ENCODE measurements at places on chromosomes 5 and 9. TPM values are rescaled to one million over a fixed set of nuclear protein-coding genes. Genes with fewer than 3 reads are reported as not detected.

DNA sequence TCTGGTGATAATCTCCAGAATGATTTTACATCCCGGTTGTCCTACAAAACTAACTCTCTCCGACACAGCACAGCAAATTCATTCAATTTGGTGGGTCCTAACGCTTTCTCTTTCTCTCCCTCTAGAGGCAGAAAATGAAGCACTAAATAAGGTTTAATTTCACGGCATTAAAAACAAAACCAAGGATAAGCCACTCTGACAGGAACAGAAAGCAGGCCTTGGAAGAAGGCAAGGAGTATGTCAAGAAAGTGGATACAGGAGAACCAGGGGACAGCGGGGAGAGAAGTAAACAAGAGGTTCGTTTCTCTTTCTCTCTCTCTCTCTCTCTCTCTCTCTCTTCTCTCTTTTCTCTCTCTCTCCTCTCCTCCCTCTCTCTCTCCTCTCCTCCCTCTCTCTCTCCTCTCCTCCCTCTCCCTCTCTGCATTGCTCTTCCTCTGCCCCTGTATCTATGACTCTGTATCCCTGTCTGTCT, 49.8 kb downstream of the EBF1 start:
- H3K4me3 ChIP-seq, result no peak overlapping the region
- no peaks in the 10 kb centered on the region for H3K36me3 ChIP-seq
- no peaks in the 10 kb centered on the region for H3K4me1 ChIP-seq
- no peak for DNase-seq

- DNase-seq, result no peak
- no peak overlapping the region for H3K27ac ChIP-seq
- H3K4me1 ChIP-seq, result no peaks in the 10 kb centered on the region
- no peak overlapping the region for H3K4me3 ChIP-seq
- no peaks in the 10 kb centered on the region for H3K36me3 ChIP-seq
Measured at GRCh38 chr9:29564564-29564963, 1991.3 kb upstream of the C9orf72 start.

GRCh38 chr9:6959270-6960000, 201.7 kb downstream of the KDM4C start:
- no peak overlapping the region for H3K27ac ChIP-seq
- no peak for DNase-seq
- H3K27me3 ChIP-seq, result no peaks in the 10 kb centered on the region
- no peaks in the 10 kb centered on the region for H3K4me1 ChIP-seq
- peaks cover 3% of the 10 kb centered on the region for H3K36me3 ChIP-seq

DNA sequence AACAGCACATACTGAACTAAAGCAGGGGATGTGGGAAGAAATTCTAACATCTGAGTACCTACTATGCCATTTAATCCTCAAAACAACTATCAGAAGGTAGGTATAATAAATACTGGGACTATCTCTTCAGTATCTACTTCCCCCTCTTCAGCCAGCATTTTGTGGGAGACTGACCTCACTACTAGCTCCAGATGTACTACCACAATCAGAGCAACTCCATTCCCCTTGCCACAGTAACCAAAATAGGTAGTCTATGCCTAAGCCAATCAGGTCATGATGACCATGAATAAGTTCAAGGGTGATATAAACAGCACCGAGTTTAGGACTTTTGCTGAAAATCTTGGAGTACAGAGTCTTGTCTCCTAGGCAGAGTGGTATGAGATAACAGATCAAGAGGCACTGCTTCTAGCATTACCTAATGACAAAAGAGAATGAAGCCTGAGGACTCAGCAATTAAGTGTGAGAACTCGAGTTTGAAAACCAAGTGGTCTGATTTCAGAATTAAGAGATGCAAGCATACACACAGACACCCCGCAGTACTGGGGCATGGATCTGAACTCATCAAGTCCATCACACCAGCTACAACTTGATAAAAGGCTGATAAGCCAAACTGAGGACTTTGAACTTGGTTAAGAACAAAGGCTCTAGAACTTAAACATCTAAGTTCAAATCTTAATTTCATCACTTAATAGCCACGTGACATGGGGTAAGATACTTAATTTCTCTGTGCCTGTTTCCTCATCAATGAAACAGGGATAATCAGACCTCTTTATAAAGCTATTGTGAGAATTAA, 9.7 kb downstream of the FNIP1 start:
- peak overlapping the region; percentile 15 for H3K4me3 ChIP-seq
- H3K27me3 ChIP-seq, result no peaks in the 10 kb centered on the region
- H3K27ac ChIP-seq, result no peak overlapping the region
- no peak for DNase-seq
- no peaks in the 10 kb centered on the region for H3K36me3 ChIP-seq

GRCh38 chr9:78368236-78368635, 71.3 kb downstream of the PSAT1 start:
- no peak for DNase-seq
- no peak overlapping the region for H3K27ac ChIP-seq
- H3K4me1 ChIP-seq, result peaks cover 3% of the 10 kb centered on the region
- H3K27me3 ChIP-seq, result peaks cover 23% of the 10 kb centered on the region

- H3K4me1 ChIP-seq, result no peaks in the 10 kb centered on the region
- DNase-seq, result no peak
- no peaks in the 10 kb centered on the region for H3K36me3 ChIP-seq
- no peak overlapping the region for H3K4me3 ChIP-seq
Measured at GRCh38 chr5:122056913-122057312, 21.1 kb downstream of the LOX start.

GRCh38 chr5:530001-530955, 6.0 kb upstream of the SLC9A3 start:
- H3K4me3 ChIP-seq, result no peak overlapping the region
- peaks cover 2% of the 10 kb centered on the region for H3K4me1 ChIP-seq
- peaks cover 65% of the 10 kb centered on the region for H3K27me3 ChIP-seq
- H3K36me3 ChIP-seq, result no peaks in the 10 kb centered on the region
- no peak for DNase-seq

DNA sequence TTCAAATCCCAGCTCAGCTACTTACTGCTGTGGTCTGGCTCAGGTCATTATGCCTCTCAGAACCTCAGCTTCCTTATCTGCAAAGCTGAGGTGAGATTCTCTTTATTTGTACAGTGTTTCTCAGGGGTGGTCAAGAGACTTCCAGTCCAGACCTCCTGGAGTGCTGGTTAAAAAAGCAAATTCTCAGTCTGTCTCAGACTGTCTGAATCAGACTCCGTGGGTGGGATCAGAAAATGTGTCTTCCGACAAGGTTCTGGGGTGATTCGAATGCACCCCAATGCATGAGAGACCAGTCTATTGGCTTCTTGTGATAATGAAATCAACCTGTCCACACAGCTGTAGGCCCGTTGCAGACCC, 137.7 kb upstream of the SMIM23 start:
- no peaks in the 10 kb centered on the region for H3K4me1 ChIP-seq
- H3K36me3 ChIP-seq, result no peaks in the 10 kb centered on the region
- no peak overlapping the region for H3K27ac ChIP-seq

DNA sequence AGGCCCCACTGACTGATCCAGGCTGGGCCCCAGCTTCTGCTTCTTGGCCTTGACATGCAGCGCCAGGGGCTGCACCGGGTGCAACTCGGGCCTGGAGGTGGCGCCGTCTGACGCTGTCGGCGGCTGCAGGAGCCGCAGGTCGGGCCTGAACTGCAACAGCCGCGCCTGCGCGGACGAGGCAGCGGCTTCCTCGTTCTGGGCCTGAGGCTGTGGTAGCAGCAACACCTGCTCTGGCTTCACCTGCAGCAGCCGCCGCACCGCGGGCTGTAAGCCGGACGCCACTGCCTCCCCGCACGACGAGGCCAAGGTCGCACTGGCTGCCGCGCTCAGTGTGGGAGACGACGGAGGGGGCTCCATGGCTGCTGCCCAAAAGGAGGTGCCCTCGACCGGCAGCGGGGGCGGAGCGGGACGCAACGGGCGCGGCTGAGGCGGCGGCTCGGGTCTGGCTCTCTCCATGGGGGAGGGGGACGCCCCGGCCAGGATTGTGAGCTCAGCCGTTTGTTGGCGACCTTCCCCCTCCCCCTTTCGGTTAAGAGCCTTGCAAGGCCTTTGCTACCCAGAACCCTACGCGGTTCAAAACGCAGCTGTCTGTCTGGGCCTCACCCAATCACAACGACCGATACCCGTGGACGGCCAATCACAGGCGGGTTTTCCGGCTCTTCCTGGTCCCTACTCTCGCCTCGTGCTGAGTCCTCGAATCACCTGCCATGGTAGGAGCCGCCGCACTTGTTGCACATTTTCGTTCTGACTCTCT, 438 bp downstream of the SOX30 start:
- no peak overlapping the region for H3K27ac ChIP-seq
- peak; percentile 77 for DNase-seq
- no peak overlapping the region for H3K4me3 ChIP-seq
- no peaks in the 10 kb centered on the region for H3K4me1 ChIP-seq
- H3K27me3 ChIP-seq, result no peaks in the 10 kb centered on the region

- DNase-seq, result peak; percentile 97
- peak within 1 kb of the TSS; percentile 89 for H3K4me3 ChIP-seq
- no peaks in the 10 kb centered on the region for H3K4me1 ChIP-seq
- peak within 1 kb of the TSS; percentile 85 for H3K27ac ChIP-seq
- peaks cover under 1% of the 10 kb centered on the region for H3K36me3 ChIP-seq
- H3K27me3 ChIP-seq, result no peaks in the 10 kb centered on the region
Measured at GRCh38 chr5:34838785-34839714, at the start of gene TTC23L. Gene TTC23L, plus strand, starts transcription at chr5:34839164. Its CDS starts 1,508 bp downstream, at chr5:34840672.

- H3K27me3 ChIP-seq, result no peaks in the 10 kb centered on the region
- no peak overlapping the region for H3K4me3 ChIP-seq
- H3K4me1 ChIP-seq, result no peaks in the 10 kb centered on the region
- H3K27ac ChIP-seq, result no peak overlapping the region
Measured at GRCh38 chr9:136153381-136154065, 34.8 kb upstream of the TMEM250 start.

DNA sequence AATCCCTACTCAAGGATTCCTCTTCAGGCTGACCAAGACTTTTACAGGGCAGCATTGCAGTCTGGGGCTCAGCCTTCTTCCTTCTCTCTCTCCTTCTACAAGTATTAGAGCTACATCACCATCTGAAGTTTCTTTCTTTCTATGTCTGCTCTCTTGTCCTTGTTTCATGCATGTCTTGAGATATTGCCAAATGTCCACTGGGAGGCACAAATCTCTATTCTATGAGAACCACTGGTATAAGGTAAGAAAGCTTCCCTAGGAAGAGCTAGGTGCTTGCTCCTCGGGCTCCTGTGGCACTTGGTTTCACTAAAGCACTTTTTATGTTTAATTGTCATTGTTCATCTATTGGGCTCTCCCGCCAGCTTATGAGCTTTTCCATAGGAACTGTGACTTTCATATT, 289.2 kb upstream of the PCSK5 start:
- DNase-seq, result no peak
- no peak overlapping the region for H3K4me3 ChIP-seq
- no peaks in the 10 kb centered on the region for H3K27me3 ChIP-seq
- no peak overlapping the region for H3K27ac ChIP-seq
- H3K36me3 ChIP-seq, result no peaks in the 10 kb centered on the region

- peaks cover 41% of the 10 kb centered on the region for H3K36me3 ChIP-seq
- H3K4me1 ChIP-seq, result peaks cover 15% of the 10 kb centered on the region
- no peak overlapping the region for H3K27ac ChIP-seq
Measured at GRCh38 chr5:147397616-147398015, 112.3 kb downstream of the DPYSL3 start.

- no peak overlapping the region for H3K4me3 ChIP-seq
- H3K36me3 ChIP-seq, result no peaks in the 10 kb centered on the region
- no peaks in the 10 kb centered on the region for H3K27me3 ChIP-seq
- no peak for DNase-seq
- peaks cover 4% of the 10 kb centered on the region for H3K4me1 ChIP-seq
Measured at GRCh38 chr9:76136986-76137385, 246.5 kb downstream of the PCSK5 start.

DNA sequence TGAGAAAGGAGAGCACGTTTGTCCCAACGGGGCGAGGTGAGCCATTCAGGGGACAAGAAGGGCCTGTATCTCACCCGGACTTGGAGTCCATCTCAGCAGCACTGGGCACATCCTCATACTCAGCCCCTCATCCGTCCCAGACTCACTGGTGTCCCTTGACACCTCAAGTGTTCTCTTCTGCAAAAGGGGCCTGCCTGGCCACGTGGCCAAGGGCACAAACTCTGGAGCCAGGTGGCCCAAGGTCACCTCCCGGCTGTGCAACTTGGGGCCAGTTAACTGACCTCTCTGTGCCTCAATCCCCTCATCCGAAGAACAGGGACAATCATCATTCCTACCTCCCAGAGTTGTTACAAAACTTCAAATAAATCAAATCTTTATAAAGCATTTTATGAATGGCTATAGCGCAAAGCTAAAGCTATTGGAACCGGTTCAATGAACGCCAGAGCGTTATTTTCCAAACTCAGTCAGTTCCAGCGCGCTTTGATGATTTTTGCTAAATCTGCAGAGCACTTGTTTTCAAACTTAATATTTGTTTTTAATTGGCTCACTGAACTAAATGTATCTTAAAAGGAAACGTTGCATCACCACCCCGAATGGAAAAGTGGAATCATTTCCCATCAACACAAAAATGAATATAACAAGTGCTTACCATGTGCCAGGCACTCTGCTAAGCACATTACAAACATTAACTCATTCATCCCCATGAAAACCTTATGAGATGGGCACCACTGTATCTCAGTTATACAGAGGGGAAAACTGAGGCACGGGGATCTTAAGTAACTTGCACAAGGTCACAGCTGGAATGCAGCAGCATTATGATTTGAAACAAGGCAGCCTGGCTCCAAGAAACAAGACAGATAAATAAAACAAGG, 49.3 kb downstream of the DUSP1 start:
- H3K27ac ChIP-seq, result no peak overlapping the region
- H3K4me1 ChIP-seq, result peaks cover 5% of the 10 kb centered on the region
- H3K36me3 ChIP-seq, result no peaks in the 10 kb centered on the region

DNA sequence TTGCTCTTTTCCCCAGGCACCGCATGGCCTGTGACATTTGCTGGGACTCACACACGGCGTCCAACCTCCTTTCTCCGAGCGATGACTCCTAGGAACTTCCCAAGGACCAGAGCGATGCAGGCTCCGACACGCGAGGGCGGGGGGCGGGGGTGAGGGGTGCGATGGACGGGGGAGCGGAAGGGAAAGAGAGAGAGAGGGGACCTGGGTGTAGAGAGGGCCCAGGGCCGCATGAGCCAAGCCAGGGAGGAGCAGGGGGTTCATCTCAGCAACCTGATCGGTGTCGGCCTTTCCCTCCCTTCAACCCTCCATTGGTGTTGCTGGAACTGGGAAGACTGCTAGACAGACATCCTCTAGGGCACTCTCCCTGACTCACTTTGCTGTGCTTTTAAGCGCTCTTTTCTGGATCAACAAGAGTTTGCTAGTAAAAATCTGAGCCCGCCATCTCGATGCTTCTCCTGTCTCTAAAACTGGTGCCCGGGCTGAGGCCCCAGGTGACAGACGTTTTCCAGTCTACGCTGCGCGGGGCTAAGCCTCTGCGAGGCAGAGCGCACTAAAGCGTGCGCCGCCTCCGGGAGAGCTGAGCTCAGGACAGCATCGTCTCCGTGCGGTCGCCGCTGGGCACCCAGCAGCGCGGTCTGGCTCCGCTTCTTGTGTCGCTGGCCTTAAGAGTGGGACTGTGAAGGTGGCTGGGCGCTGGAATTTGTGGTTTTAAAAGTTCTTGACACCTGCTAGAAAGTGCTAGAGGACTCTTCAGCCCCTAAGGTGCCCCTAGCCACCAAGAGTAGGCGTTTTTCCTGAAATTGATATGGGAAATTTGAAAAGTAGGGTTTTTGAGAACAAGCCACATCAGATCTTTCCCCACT, 1.0 kb upstream of the TSLP start:
- peaks cover 93% of the 10 kb centered on the region for H3K27me3 ChIP-seq
- no peak overlapping the region for H3K27ac ChIP-seq
- peak; percentile 89 for DNase-seq
- no peaks in the 10 kb centered on the region for H3K36me3 ChIP-seq
- peaks cover 6% of the 10 kb centered on the region for H3K4me1 ChIP-seq

The IL4 gene
- total RNA-seq, result not detected

The CARTPT gene
- total RNA-seq, result not detected

The CSF1R gene
- not detected for total RNA-seq

The NMUR2 gene
- not detected for total RNA-seq

The IL17B gene
- total RNA-seq, result not detected

The KCNV2 gene
- total RNA-seq, result 2.0 TPM

The ACSL6 gene
- 0.73 TPM for total RNA-seq

The NR4A3 gene
- 0.74 TPM for total RNA-seq

The PIP5KL1 gene
- 7.8 TPM for total RNA-seq

The TEK gene
- total RNA-seq, result 3.1 TPM

Data from endodermal cell (in vitro differentiated cells).